ENCODE measurements at places on chromosomes 1 and 21.

GRCh38 chr1:168603501-168604110 is 27.2 kb downstream of the XCL1 start:
- DNase-seq: peak; percentile 34

DNA sequence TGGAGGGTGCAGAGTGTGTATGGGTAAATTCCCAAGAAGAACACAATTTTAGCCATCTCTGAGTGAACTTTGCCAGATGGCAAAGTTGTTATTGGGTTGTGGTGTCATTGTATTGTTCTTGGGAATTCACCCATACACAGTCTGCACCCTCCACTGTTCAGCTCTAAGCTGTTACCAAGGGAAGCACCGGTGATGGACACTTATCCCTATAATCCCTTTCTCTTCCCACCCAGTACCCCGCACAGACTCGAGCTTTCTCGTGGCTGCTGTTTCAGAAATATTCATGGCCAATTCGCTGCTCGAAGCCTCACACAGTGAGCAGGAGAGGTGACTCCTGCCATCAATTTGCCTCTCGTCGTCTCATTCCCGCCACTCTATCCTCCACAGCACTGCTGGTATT is 95.7 kb upstream of the PALMD start:
- DNase-seq: no peak

DNA sequence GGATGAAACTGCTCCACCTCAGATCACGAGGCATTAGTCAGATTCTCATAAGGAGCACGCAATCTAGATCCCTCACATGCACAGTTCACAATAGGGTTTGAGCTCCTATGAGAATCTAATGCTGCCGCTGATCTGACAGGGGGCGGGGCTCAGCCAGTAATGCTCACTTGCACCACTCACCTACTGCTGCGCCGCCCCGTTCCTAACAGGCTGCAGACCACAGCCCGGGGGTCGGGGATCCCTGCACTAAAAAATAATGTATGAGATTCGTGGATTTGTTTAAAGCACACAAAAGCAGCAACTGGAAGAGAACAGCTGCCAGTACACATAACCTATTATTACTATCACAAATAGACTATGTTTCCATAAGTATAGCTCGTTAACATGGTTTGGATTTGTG is 72.9 kb downstream of the HLCS start:
- DNase-seq: no peak

GRCh38 chr1:227424953-227425352 is 106.7 kb upstream of the CDC42BPA start:
- no peak for DNase-seq

GRCh38 chr1:111404588-111404987 is 22.9 kb downstream of the OVGP1 start:
- DNase-seq: no peak

GRCh38 chr1:210332719-210333398 is 4.2 kb downstream of the HHAT start:
- DNase-seq: peak; percentile 54

- DNase-seq: no peak
Measured at GRCh38 chr1:33133478-33134105, 48.3 kb downstream of the TRIM62 start.

- no peak for DNase-seq
Measured at GRCh38 chr1:7302126-7302525, 469.0 kb upstream of the VAMP3 start.

- no peak for DNase-seq
Measured at GRCh38 chr1:46802081-46802480, 3.2 kb downstream of the CYP4B1 start.

GRCh38 chr1:224498574-224499170 is 64.1 kb upstream of the WDR26 start:
- no peak for DNase-seq

GRCh38 chr21:26965040-26965906 is 1.6 kb downstream of the ADAMTS5 start:
- DNase-seq: no peak

DNA sequence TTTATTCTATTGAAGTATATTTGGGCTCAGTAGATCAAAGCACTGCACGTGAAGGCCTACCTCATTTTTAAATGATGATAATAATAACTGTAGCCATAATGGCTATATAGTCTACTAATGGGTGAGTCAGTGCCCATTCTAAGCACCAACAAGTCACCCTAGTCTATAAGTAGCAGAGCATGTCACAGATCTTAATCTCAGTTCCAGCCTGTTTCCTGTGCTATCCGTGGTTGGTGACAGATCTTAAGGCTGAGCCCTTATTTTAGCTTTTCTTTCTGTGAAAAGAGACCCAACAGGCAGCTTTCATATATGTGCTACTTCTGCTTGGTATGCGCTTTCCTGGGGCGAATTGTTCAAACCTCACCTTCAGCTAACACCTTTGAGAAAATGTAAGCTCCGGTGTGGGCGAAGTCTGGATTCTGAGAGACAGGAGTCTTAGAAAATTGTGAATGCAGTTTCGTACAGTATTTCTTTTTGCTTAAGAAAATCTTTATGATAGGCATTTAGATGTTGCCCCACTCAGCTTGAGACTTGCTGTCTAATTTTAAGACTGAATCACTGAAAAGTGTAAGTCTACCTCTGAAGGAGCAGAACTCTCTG is 59.6 kb downstream of the FMN2 start:
- DNase-seq: no peak

DNA sequence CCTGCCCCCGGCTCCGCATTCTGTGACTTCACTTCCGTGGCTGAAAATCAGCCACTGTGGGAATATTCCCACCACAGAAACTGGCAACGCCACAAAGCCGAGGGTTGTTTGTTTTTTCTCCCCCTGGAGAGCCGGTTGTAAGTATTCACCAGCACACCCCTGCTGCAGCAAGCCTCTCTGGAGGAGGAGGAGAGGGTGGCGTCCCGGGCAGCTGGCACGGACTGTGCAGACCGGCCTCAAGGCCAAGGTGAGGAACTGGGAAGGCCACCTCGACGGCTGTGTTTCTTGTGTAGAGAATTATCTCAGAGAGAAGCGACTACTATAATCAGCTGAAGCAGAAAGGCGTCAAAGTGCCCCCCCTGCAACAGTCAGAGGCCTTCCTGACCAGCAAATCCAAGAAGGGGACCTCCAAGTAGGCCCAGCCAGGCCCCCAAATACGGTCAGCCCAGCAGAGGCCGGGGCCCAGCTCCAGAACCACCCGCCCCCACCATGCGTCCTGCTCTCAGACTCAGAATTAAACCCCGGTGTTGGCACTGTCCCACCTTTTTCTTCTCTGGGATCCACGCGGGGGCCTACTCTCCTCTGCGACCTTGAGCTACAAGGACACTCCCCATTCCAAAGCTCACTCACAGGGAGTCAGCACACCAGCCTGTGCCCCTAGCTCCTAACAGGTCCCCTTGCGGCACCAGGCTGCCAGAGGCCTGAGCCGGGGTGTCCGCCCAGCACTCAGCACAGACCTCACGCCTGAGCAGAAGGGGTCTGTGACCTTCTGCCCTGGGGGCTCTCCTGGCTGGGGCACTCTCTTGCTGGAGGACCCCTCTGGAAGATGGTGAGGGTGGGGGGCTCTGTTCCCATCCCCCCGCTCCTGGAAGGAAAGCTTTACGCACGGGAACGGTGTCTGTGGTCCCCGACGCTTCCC is 1.2 kb upstream of the SMIM1 start:
- no peak for DNase-seq

DNA sequence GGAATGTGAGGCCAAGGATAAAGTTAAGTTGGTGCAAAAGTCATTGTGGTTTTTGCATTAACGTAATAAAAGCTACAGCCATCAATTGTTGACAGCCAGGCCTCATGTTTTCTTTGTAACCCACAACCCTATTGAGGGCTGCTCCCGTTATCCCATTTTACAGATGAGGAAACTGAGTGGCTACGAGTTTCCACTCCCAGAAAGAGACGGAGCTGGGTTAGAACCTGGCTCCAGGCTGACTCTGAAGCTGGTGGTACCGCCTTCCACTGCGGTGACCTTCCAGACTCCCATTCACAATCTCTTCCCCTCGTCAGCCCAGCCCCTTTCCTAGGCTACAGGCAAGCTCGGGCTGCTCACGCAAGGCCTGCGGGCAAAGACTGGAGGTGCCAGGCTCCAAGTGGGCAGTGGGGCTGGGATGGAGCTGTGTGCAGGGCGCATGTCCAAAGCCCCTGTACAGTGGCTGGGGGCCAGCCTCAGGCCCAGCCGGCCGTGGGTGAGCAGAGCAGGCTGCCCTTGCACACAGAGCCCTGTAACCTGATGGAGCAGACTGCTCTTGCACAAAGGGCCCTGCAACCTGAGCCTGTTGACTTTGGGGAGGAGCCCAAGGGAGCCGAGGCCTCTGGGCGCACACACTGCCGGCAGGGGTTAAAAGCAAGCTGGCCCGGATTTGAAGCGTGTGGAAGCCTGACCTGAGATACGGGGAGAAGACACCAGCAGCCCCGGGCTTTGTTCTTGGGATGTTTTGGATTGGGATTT is 97.4 kb upstream of the TMPRSS2 start:
- no peak for DNase-seq

DNA sequence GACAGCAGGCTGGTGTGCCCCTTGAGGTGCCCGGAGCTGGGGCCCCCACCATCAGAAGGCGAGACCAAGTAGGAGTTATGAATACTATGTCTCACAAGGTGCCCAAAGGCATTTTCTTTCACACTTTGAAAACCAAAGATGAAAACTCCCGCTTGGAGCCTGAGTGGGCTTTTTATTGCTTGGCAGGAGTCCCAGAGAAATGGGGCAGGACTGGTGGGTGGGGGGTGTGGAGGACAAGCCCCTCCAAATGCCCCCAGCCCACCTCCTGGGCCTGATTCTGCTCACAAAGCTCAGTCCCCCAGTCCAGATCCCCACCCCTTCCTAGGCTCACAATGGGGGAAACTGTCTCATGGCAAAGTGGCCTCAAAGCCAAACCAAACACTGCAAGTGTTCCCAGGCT is 227.9 kb downstream of the TRABD2B start:
- DNase-seq: no peak

GRCh38 chr1:25036117-25036546 is 106.1 kb upstream of the RUNX3 start:
- DNase-seq: no peak

GRCh38 chr1:216119600-216119999 is 303.6 kb downstream of the USH2A start:
- DNase-seq: no peak

DNA sequence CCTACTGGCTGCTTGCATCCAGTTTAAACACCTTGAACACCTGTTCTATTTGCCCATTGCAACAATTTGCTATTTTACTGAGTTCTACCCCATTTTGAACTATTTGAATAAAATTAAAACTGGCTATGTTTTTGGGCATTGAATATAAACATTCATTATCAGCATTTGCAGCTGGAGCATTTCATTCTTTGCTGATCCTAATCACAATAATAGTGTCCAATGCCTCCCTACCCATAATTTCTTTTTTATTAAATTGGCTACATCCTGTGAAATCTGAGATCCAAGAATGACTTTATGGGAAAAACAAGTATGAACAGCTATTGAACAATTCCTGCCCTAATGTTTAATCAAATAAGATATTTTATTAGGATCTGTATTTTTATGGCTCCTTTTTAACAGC is 447.9 kb downstream of the PLA2G4A start:
- no peak for DNase-seq

DNA sequence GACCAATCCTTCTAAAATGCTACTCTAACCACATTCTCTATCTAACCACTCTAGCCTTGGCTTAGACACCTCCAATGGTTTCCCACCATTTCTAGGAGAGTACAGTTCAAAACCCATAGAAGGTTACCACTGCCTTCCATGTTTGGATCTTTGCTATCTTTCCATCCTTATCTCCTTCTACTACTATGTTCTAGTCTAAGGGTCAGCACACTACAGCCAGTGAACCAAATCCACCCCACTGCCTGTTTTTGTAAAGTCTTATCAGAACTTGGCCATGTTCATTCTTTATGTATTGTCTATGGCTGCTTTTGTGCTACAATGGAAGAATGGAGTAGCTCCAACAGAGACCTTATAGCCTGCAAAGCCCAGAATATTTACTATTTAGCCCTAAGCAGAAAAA is 6.2 kb downstream of the MTF1 start:
- DNase-seq: no peak

DNA sequence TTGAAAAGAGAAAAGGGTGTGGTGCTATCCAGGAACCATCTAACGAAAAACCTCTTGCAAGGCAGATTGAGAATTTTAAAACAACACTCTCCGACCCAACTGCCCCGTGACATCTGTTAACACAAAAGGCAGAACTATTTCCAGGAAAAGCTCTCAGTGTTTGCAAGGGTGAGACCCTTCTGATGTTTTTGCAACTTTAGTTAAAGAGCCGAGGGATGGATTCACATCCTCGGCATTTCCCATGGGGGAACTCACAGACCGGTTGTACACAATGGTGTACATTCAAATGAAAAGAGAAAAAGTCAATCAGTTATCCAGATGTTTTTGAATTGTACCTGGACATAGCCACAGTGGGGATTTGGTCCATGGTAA is 120.0 kb downstream of the NGF start:
- DNase-seq: no peak

GRCh38 chr1:117670976-117671780 is 65.3 kb downstream of the TENT5C start:
- no peak for DNase-seq

Measured in stimulated activated CD4-positive, alpha-beta T cell treated with anti-CD3 and anti-CD28 coated beads, Interleukin-15, amount 100 ng/mL, for 48 hours (primary cell).